ENCODE measurements at places on chromosomes 11 and 22.

DNA sequence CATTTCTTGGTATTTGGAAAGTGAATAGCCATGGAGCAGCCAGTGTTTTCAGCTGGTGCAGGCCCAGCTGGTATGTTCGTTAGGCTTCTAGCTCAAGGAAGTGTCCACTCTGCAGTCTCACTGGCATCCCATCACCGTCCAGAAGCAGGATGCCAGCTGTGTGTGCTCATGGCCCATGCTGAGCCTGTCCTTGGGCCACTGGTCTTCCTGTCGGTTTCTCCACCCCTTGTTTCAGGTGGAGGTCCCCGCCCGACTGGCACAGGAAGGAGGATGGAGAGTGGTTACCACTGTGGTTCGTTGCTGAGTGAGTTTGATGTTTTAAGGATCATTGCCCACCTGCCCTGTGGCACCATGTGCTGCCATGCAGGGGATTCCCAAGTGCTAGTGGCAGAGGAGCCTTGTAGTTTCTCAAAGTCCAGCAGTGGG is 63.7 kb downstream of the MED15 start:
- no peak for DNase-seq

DNA sequence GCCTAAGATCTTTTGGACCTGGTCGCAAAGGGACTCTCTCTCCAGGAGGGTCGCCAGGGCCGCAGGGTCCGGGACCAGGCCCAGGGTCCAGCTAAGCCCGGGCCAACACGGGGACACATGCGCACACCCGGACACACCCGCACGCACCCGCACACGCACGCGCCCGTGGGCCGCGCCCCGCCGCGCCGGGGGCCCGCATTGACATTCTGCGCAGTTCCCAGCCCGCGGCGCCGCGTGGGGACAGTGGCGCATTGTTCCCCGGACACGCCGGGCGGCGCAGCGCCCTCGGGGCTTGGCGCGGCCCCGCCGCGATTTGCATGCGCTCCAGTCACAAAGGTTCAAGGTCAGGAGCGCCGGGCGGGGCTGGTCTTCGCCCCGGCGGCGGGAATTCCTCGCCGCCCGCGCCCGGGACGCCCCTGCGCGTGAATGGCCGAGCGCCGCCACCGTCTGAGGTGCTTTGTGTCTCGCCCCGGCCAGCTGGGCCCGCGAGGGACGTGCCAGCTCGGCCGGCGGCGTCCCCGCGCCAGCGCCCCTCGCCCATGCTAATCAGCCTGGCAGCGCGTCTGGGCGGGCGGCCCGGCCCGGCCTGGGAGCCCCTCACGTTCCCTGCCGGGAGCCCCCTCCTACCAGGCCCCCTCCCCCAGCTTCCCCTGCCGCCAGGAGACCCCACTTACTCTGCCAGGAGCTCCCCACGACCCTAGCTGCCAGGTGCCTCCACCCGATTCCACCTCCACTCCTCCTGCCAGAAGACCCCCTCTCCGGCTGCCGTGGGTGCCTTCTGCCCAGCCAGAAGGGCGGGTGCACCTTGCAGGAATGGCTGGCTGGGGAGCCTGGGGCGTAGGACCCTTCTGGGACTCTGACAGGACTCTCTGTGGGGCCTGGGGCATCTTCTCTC is 50.5 kb upstream of the WNT7B start:
- no peak for DNase-seq

DNA sequence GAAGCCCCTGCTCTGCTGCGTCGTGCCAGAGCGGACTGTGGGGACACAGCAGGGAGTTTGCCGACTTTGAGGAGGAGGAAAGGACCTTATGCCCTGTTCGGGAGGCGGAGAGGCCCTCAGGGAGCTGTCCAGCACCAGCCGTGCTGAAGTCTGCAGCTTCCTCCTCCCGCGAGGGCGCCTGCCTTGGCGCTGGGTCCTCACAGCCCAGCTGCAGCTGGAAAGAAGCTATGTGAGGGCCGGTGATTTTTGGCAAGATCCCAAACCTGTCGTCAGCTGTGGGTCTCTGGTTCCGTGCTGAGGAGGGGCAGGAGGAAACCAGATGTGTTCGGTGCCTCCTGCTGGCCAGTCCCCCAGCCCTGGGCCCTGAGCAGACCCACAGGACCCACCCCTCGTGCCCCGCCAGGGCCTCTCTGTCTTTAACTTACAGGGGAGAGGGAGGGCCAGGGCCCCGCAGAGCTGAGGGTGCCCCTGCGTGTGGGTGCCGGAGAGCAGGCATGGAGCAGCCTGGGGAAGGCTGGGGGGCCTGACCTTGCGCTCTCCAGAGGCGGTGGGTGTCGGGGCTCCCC is 12.0 kb downstream of the BRSK2 start:
- peak; percentile 75 for DNase-seq

DNA sequence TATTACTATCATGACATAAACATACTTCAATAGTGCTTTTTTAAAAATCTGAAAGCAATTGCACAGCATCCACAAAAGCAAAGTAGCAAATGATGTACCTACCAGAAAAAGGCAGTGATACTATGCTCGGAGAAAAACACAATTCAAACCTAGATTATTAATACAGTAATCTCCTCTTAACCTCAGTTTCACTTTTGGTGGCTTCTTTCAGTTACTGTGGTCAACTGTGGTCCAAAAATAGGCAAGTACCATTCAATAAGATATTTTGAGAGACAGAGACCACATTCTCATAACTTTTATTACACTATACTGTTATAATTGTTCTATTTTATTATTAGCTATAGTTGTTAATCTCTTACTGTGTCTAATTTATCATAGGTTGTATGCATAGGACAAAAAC is 20.8 kb downstream of the KCNA4 start:
- DNase-seq = no peak

DNA sequence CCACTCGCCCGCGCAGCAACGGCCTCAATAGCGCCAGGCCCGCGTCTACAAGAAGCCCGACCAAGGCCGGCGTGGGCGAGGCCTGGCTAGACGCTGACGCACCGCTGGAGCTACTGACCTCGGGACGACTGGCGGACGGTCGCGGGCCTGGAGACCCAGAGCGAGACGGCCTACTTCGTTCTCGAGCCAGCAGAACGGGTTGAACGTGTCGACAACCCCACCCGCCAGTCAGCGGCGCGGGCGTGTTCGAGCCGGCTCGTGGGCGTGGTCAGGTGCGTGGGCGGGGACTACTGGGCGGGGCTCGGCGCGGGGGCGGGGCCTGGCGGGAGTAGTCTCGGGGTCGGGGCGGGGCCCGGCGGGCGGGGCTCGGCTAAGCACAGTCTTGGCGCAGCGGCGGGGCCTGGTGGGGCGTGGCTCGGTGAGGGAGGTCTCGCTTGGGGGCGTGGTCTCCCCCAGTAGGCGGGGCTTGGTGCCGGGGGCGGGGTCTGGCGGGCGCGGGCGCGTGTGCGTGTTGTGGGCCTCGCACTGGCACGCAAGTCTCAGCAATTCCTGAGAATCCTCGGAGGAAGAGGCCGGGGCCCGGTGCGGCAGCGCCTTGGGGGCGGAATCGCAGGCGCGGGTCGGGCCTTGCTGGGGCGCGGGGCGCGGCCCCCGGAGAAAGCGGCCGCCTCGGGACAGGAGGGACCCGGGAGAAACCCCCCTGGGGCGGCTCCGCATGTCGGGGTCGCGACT is at the start of gene RNH1:
Gene RNH1 (minus strand): TSS at position 248 of the 732 bp plus-strand sequence. CDS start 5,080 bp downstream, outside the sequence.
- DNase-seq = peak; percentile 94

- no peak for DNase-seq
Observed at GRCh38 chr11:11311169-11311568, 41.9 kb downstream of the CSNK2A3 start.

GRCh38 chr11:66956689-66957290 is 1.4 kb downstream of the PC start:
- DNase-seq = no peak

DNA sequence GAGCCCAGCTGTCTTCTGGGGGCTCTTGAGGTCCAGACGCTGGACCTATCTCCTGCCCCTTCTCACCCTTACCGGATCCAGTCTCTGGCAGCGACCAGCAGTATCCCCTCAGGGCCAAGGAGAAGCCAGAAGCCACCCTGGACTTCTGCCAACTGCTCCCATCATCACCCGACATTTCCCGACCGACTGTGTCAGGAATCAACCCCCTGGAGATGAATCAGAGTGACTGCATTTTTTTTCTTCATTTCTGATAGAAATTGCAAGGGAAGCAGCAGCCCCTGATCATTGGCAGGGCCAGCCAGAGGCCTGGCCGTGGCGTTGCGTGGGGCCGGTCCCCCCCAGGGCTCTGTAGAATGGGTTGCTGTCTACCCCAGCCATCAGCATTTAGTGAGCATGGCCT is 5.2 kb upstream of the LIF start:
- no peak for DNase-seq

- DNase-seq = no peak
Observed at GRCh38 chr11:130911306-130911705, 5.0 kb downstream of the SNX19 start.

DNA sequence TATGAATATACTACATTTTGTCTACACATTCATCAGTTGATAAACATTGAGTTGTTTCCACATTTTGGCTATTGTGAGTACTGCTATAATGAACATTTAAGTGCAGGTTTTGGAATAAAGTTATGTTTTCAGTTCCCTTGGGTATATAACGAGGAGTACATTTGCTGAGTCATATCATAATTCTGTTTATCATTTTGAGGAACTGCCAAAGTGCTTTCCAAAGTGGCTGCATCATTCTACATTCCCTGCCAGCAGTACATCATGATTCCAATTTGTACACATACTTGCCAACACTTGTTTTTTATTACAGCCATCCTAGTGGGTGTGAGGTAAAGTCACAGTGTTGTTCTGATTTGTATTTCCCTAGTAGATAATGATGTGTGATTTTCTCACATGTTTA is 1458.6 kb upstream of the TENM4 start:
- no peak for DNase-seq

- DNase-seq = no peak
Observed at GRCh38 chr22:49713003-49713402, 114.7 kb downstream of the BRD1 start.

DNA sequence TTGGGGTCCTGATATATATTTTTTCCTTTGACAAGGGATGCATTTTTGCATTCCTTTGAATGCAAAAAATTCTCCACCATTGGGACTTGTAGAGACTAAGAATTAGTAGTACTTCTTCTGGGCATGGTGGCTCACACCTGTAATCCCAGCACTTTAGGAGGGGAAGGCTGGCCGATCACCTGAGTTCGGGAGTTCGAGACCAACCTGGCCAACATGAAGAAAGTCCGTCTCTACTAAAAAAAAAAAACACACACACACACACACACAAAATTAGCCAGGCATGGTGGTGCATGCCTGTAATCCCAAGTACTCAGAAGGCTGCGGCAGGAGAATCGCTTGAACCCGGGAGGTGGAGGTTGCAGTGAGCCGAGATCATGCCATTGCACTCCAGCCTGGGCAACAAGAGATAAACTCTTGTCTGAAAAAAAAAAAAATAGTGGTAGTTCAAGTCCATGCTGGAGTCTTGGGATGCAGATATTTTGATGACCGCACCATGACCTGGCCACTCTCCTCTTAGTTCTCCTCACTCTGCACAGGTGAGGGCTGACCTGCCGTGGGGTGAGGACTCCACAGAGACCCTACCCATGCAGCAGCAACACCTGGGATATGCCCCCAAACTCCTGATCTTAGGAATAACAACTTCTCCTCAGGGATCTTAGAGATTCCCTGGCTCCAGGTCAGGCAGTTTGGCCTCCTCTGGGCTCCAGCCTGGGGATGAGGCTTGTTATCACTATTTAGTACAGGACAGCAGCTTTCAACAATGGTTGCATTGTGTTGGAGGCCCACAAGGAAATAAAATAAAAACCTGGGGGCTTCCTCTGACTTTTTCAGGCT is 36.5 kb upstream of the TOP3B start:
- DNase-seq = no peak

GRCh38 chr11:69451289-69451688 is 30.2 kb upstream of the LINC01488 start:
- DNase-seq = no peak
